ENCODE measurements at places on chromosomes 13 and 19.
A peak's percentile ranks its signal among the peaks of the same experiment; 100 is the strongest.

DNA sequence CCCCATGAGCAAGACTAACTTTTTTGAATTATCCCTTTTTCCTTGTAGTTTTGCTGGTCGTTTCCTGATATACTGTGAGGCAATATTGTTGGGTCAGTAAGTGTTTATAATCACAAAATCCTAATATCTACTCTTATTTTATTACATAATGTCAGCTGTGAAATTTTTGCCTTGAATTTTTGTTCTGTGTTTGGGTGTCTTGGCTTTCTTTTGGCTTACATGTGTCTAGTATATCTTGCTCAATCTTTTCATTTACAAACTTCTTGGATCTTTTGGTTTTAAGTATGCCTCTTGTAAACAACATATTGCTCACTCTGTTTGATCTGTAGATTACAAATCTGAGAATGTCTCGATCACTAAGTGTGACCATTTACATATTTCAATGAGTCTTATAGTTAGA is 330.3 kb upstream of the ARGLU1 start:
- no peak for DNase-seq

DNA sequence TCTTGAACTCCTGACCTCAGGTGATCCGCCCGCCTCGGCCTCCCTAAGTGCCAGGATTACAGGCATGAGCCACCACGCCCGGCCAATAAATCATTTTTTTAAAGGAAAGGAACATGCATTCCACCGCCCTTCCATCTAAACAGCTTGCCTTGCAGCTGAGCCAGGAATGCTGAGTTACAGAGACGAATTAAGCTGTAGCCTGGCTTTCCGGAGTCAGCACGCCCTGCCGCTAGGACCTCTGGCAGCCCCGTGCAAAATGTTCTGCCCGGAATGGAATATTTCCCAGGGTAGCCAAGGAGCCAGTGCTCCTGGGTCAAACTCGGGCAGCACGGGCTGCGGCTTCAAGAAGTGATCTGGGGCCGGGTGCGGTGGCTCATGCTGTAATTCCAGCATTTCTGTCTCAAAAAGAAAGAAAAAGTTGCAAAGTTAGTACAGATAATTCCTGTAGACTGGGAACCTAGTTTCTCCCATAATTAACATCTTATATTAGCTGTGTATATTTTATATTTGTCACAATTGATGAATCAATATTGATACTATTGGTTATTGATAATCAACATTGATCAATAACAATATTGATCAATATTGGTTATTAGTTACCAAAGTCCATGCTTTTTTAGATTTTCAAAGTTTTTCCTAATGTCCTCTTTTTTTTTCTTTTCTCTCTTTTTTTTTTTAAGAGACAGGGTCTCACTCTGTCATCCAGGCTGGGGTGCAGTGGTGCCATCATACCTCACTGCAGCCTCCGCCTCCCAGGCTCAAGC is 19.2 kb downstream of the ATCAY start:
- no peak for DNase-seq

DNA sequence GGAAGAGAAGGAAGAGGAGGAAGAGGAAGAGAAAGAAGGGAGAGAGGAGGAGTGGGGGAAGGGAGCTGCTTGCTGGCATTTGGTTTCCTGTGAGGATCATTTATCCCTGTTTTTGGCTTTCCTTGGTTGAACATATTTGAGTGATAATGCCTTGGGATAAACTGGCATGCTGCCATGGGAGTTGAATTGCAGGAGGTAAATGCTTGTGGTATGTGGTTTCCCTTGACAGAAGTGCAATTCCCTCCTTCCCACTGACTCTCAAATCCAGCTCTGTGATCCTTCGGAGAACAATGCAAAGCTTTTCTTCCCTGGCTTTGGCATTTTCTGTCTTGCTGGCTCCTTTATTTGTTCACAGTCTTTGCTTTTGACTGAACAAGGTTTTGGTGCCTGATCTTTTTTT is 27.2 kb upstream of the CBY2 start:
- DNase-seq: no peak

DNA sequence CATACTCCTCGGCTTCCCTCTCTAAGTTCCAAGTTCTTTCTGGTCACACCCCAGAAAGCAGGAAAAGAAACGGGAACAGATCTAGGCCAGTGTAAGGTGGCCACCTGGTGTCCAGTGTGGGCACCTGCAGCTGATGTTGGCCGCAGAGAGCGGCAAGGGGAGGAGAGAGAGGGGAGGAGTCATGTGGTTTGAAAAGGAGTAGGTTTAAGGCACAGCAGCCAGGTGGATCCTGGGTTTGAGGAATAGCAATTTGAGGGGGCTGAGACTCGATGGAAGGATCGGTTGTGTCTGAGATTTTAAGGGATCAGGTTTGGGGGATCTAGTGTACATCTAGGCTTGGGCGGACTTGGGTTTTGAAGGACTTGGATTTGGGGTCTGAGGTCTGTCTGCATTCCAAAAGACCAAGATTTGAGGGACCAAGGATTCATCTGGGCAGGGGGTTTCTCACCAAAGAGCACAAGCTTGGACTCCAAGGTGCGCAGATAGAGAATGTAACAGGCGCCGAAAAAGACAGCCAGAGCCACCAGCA is 1.2 kb downstream of the RABAC1 start:
- no peak for DNase-seq

DNA sequence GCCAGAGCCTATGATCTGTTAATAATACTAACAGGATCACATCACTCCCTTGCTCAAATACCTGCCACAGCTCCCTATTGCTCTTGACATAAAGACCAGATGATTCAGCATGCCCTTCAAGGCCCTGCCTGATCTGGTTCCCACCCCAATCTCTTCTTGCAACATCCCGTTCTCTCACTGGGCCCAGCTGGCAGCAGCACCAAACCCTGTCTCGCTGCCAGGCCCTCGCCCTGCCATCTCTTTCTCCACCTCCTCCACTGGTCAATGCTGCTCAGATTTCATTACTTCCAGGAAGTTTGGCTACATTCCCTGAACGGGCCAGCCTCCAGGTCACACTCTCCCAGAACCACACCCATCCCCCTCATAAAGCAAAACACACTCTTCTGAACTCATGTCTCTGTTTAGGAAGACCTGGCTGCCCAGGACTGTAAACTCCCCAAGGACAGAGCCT is 8.6 kb upstream of the BCAT2 start:
- DNase-seq: peak; percentile 86

GRCh38 chr19:8194528-8195267 is 14.5 kb upstream of the CERS4 start:
- DNase-seq: no peak

DNA sequence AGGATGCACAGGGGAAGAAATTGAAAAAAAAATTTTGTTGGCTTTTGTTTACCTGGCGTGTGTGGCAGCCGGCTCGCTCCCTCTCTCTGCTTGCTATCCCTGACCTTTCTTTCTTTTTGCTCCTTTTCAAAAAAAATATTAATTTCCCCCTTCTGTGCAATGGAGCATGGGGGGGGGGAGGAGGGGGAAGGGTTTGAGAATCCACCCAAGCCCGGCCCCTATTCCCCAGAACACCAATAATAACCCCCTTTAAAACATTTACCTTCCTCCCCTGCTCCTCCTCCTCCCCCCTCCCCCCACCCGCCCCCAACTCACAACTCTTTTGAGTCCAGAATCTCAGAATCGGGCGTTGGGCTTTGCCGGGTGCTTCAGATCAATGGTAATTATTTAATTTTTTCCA is 28.4 kb downstream of the NFIX start:
- no peak for DNase-seq

GRCh38 chr19:56333506-56333905 is 18.9 kb upstream of the ZSCAN5A start:
- no peak for DNase-seq

GRCh38 chr13:98509271-98510155 is 67.4 kb downstream of the STK24 start:
- DNase-seq: no peak

DNA sequence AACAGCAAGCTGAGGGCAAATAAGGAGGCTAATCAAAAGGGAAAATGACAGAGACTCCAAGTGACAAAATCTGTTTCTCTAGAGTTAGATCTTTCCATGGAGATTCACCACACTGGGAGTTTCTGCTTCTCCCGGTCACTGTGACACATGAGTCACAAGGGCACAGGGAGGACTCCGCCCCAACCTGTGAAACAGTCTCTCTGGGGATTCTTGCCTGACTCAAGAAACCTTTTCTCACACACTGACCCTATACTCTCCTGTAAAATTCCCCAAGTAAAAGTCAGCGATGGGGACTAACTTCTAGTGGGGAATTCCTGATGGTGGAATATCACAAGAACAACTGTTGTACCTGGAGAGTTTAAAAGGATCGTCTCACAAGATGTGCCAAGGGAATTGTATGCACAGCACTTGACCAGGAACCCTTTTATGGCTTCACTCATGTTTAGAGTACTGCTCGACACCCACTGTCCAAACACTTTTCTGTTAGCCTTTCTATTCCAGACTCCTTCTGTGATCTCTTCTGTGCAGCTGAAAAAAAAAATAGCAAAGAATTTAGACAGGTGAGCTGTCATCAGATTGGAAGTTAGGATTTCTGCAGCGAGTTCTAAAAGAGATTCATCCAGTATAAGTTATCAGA is 46.8 kb upstream of the URAD start:
- DNase-seq: no peak

DNA sequence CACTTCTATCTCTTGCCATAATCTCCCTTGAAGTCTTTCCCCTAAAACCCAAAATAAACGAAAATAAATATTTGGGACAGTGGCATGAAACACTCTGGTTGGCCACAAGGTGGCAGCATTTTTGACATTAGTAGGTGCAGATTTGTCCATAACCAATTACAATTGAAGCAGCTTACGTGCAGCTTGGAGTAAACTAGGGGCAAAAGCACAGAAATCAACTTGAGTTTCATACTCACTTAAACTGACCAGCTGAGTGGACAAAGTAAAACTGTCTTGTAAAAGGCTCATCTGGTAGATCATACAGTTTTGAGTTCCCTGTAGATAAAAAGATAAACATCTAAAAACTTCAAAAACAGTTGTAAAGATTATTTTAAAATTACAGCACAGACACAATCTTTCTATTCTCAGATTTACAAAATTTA is 18.8 kb downstream of the PDCD5 start:
- DNase-seq: no peak

DNA sequence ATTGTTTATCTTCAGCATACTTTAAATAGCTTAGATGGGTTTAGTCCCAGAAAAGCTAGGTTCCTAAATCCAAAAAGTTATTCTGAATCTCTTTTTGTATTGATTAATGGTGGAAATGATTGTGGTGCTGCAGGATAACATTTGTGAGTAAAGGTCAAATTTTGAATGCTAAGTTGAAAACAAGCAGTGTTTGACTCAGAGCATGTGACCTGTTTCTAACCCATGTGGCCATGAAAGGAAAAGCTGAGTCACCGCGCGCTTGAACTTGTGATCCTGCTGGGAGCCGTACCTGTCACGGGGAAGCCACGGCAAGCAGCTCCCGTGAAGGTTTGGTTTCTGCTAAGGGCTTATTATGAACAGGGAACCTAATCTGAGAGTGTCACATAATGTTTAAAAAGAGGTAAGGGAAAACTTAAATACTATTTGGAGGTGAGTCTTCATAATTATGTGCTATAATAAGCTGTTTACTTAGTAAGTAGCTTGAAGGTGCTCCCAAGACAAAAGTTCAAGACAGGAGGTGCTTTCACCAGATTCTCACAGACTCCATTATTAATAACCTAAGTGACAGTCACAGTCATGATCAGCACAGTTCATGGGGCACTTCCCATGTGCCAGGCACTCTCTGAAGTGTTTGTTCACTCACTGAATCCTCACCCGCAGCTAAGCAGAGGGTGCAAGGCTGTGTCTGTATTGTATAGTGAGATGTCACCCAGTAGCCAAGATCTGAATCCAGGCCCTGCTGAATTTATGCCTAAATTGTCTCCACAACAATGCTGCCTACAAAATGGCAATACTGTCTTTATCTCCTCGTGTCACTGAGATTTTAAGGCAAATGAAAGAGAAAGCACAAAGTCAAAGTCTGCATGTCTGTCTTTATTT is 286.5 kb downstream of the MYO16 start:
- DNase-seq: peak; percentile 94

- DNase-seq: peak; percentile 83
These were observed 1.5 kb downstream of the ARID3A start for GRCh38 chr19:927351-927779.

GRCh38 chr19:50829801-50830200 is 3.6 kb downstream of the KLK15 start:
- DNase-seq: no peak

GRCh38 chr13:27101289-27101688 is 70.3 kb downstream of the USP12 start:
- no peak for DNase-seq

GRCh38 chr19:2602391-2603181 is 99.9 kb downstream of the GNG7 start:
- DNase-seq: peak; percentile 83

- DNase-seq: no peak
These were observed 335 bp upstream of the SOX1 start for GRCh38 chr13:112066624-112067004.

DNA sequence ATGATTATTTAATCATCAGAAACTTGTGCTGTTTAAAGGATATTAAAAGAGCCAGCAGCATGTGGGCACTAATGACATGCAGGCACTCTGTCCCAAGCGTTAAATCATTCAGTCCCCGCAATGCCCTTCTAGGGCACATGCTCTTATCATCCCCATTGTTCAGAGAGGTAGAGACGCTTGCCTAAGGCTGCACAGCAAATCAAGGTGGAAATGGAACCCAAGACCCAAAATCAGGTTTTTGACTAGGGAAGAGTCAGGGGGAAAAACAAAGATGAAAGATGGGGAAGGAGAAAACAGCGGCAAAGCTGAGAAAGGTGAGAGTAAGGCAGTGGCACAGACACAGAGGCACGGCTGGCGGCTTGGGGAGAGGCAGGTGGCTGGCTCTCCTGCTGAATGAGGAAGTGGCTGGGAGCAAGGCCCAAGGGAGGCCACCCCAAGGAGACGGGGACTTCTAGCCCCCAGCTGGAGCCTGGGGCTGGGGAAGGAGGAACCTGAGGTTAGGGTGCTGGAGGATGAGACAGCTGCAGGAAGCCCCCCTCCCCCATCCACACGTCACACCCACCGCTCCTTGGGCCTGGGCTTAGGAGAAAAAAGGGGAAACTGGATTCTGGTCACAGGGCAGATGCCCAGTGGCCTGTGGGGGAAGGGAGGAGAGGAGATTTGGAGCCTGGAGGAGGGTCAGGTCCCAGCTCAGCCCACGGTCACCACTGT is 1.0 kb upstream of the TYROBP start:
- DNase-seq: peak; percentile 82

DNA sequence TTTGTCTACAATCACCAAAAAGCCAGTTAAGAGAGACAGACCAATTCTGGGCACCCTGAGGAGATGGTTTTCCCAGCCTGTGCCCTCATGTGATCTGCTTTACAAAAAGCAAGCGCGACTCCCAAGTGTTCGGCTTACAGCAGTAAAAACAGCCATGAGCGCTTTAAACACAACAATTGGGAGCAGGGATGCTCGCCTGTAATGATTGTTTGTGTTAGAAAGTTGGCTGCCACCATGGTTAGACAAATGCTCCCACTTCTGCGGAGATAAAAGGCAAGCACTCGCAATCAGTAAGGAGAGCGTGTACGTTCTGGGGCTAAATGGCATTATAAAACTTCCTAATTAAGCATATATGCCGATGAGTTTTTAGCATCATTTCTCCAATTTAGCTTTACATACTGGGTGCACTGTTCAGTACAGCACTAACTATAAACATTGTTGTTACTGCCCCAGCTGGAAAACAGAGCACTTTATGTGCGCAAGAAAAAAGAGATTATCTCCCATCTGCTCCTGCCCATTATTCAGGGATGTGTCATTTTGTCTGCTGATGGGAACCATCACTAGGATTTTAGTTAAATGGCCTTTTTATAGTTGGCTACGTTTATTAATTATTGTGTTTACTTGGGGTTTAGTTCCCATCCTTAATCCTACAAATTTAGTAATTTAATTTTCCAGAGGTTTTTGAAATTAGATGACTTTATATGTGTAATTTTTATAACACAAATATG is 309.3 kb upstream of the MAB21L1 start:
- no peak for DNase-seq

GRCh38 chr13:35917252-35917941 is 213.8 kb downstream of the DCLK1 start:
- no peak for DNase-seq
